ENCODE measurements at places on chromosomes 5 and 9. TPM values are rescaled to one million over a fixed set of nuclear protein-coding genes. Genes with fewer than 3 reads are reported as not detected.

Gene IL31RA
- 0.24 TPM for total RNA-seq

Gene SPATA31E1
- total RNA-seq: not detected

- H3K27ac ChIP-seq: no peak overlapping the region
- no peaks in the 10 kb centered on the region for H3K4me1 ChIP-seq
- no peak overlapping the region for H3K4me3 ChIP-seq
- H3K27me3 ChIP-seq: no peaks in the 10 kb centered on the region
- no peaks in the 10 kb centered on the region for H3K36me3 ChIP-seq
- no peak for DNase-seq
These were observed 142.8 kb upstream of the EFNA5 start for GRCh38 chr5:107813559-107813958.

DNA sequence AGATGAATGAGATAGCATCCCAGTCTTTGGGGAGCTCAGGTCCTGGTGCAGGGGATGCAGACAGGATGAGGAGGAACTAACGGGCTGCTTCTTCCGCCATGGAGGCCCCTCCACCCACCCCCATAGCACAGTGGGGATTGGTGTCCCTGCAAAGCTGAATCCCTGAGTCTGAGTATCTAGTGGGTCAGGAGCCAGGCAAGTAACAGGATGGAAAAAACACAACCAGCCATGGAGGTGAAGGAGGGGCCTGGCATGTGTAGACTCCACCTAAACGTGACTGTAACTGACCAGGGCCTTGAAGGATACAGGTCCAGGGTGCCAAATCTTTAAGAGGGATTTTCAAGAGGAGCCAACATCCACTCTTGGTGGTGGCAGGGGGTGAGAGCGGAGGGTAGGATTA is 327.8 kb upstream of the MSX2 start:
- H3K27ac ChIP-seq: no peak overlapping the region
- no peaks in the 10 kb centered on the region for H3K36me3 ChIP-seq
- H3K4me1 ChIP-seq: no peaks in the 10 kb centered on the region
- no peaks in the 10 kb centered on the region for H3K27me3 ChIP-seq
- no peak overlapping the region for H3K4me3 ChIP-seq

- no peaks in the 10 kb centered on the region for H3K36me3 ChIP-seq
- no peak for DNase-seq
- no peaks in the 10 kb centered on the region for H3K27me3 ChIP-seq
- no peak overlapping the region for H3K27ac ChIP-seq
These were observed 116.2 kb upstream of the RAPGEF1 start for GRCh38 chr9:131856105-131856504.

DNA sequence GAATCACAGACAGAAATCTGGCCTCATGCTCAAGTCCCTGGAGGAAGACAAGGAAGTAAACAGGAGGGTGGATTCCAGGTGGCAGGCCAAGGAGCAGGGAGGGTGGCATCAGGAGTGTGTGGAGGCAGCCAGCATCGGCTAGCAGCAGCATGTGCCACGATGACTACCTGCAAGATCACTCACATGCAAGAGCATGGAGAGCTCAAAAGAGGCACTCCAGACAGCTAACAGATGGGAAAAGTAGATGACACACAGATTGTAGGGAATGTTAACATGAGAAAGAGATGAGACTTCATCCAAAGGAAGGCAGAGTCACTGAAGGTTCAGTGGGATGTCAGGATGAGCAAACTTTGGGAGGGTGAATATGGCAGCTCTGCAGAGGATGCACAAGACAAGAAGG is 104.3 kb downstream of the SEMA5A start:
- no peak for DNase-seq
- no peaks in the 10 kb centered on the region for H3K36me3 ChIP-seq
- H3K4me1 ChIP-seq: peaks cover 3% of the 10 kb centered on the region
- H3K27ac ChIP-seq: no peak overlapping the region
- no peak overlapping the region for H3K4me3 ChIP-seq

- no peak for DNase-seq
- H3K4me3 ChIP-seq: no peak overlapping the region
- H3K36me3 ChIP-seq: no peaks in the 10 kb centered on the region
- H3K27me3 ChIP-seq: no peaks in the 10 kb centered on the region
- H3K4me1 ChIP-seq: no peaks in the 10 kb centered on the region
These were observed 384.2 kb downstream of the DTWD2 start for GRCh38 chr5:118604106-118604505.

GRCh38 chr5:139171779-139172404 is 26.3 kb downstream of the SIL1 start:
- no peak overlapping the region for H3K4me3 ChIP-seq
- H3K36me3 ChIP-seq: no peaks in the 10 kb centered on the region
- H3K27ac ChIP-seq: no peak overlapping the region
- DNase-seq: no peak
- no peaks in the 10 kb centered on the region for H3K27me3 ChIP-seq

DNA sequence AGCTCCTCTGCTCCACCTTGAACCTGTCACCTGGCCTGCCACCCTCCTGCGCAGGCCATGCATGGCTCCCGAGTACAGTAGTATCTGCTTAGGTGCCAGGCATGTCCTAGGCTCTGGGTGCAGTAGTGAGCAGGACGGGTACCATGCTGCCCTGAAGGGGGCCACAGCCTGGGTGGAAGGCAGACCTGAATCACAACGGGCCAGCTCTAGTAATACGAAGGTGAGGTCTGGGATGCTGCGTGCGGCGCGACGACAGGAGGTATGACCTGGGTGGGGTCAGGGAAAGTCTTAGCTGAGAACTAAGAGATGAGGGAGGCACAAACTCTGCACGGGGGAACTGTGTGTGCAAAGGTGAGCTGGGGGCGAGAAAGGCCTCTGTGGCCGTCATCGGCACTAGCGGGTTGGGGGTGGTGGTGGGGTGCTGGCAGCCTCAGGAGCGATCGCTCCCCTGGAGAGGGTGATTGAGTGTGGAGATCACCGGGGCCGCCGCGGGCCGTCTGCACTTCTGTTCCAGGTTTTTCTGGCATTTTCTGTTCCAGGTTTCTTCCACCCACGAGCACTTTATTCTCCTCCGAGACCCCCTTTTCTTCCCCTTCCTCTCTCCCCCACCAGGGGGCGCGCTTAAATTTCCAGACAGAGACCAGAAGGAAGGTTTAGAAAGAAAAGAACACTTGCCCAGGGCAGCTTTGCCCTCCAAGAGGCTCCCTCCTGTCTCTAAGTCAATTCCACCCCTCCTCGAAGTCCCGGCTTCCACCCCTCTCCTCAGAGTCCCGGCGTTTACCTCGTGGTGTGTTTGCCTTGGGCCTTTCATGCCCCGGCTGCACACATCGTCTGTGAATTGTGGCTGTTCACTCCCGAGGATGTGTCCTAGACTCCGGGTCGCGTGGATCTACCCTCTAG is 15.1 kb downstream of the PDLIM4 start:
- H3K36me3 ChIP-seq: no peaks in the 10 kb centered on the region
- no peaks in the 10 kb centered on the region for H3K4me1 ChIP-seq
- H3K4me3 ChIP-seq: no peak overlapping the region
- H3K27ac ChIP-seq: no peak overlapping the region
- H3K27me3 ChIP-seq: no peaks in the 10 kb centered on the region

- no peaks in the 10 kb centered on the region for H3K4me1 ChIP-seq
- no peaks in the 10 kb centered on the region for H3K36me3 ChIP-seq
- H3K27me3 ChIP-seq: no peaks in the 10 kb centered on the region
- H3K4me3 ChIP-seq: no peak overlapping the region
These were observed 165.6 kb upstream of the IRX2 start for GRCh38 chr5:2917093-2917492.

DNA sequence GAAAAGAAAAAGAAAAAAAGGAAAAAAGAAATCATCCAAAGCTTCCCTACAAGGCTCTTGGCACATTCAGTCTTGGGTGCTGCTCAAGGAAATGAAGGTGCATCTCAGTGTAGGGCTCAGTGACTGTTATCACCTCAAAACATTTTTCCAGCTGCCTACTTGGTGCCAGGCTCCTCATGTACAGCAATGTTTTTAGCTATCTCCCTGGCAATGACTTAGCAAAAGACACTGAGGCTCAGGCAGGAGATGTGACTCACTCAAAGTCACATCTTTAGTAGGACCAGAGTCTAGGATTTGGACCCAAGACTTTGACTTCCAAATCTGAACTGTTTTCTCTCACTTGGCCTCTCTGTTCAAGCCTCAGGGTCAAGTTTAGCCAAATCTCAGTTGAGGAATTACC is 264.2 kb downstream of the CRB2 start:
- H3K27ac ChIP-seq: no peak overlapping the region
- no peak for DNase-seq
- no peaks in the 10 kb centered on the region for H3K27me3 ChIP-seq
- H3K4me1 ChIP-seq: peaks cover 2% of the 10 kb centered on the region
- no peaks in the 10 kb centered on the region for H3K36me3 ChIP-seq
- H3K4me3 ChIP-seq: no peak overlapping the region
